Activated naive CD8-positive, alpha-beta T cell treated with anti-CD3 and anti-CD28 coated beads, Interleukin-2, amount 10 ng/mL, durations not matched to agents 7 days and 5 days (primary cell): ENCODE measurements at places on chromosomes 3 and 15. TPM values are rescaled to one million over a fixed set of nuclear protein-coding genes. Genes with fewer than 3 reads are reported as not detected.
A peak's percentile ranks its signal among the peaks of the same experiment; 100 is the strongest.

GRCh38 chr15:48103647-48104046 is 17.1 kb upstream of the SLC24A5 start:
- H3K36me3 ChIP-seq: no peaks in the 10 kb centered on the region
- DNase-seq: no peak
- no peak overlapping the region for H3K4me3 ChIP-seq
- no peaks in the 10 kb centered on the region for H3K4me1 ChIP-seq
- no peak overlapping the region for H3K27ac ChIP-seq

DNA sequence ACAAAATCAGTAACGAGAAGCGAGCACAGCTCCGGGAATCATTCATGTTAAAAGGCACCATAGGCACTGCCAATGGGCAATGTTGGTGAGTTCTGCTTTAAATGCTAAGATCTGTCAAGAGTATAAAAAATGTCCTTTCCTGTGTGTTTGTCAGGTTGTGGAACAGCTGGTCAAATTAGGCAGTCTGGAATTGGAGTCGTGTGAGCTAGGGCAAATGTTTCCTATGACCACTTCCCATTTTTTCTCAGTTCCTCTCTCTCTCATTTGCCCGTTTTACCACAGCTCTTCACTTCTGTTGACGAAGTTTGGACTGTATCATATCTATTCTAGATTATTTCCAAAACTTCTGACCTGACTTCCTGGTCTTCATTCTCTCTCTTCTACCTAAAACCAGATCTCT is 60.8 kb upstream of the GOLIM4 start:
- no peaks in the 10 kb centered on the region for H3K36me3 ChIP-seq
- no peak overlapping the region for H3K4me3 ChIP-seq
- no peak overlapping the region for H3K27ac ChIP-seq
- no peak for DNase-seq

DNA sequence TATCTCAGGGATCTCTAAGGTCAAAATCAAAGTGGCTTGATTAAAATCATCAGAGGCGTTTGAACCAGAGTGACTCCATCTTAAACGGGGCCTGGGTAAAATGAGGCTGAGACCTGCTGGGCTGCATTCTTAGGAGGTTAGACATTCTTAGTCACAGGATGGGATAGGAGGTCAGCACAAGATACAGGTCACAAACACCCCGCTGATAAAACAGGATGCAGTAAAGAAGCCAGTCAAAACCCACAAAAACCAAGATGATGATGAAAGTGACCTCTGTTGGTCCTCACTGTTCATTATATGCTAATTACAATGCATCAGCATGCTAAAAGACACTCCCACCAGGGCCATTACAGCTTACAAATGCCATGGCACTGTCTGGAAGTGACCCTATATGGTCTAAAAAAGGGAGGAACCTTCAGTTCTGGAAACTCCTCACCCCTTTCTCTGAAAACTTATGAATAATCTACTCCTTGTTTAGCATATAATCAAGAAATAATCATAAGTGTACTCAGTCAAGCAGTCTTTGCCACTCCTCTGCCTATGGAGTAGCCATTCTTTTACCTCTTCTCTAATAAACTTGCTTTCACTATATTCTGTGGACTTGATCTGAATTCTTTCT is 143.3 kb upstream of the SLCO3A1 start:
- peaks cover 28% of the 10 kb centered on the region for H3K4me1 ChIP-seq
- peaks cover 35% of the 10 kb centered on the region for H3K27me3 ChIP-seq
- no peaks in the 10 kb centered on the region for H3K36me3 ChIP-seq
- H3K4me3 ChIP-seq: no peak overlapping the region

DNA sequence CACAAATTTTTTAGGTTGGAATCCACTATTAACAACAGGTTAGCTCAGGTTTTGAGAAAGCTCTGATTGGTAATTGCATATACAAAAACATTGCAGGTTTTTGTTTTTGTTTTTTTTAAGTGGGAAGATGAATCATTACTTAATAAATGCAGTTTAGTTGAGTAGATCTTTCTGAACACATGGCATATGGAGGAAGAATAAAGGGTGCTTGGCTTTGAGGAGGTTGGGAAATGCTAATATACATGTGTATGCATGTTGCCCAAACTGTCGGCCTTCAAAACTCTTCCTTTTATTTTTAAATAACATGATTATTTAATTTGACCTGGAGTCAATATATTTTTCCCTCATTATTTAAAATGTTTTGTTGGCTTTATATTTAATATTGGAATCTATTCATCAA is 32.8 kb downstream of the ZBTB38 start:
- no peak for DNase-seq
- peaks cover 14% of the 10 kb centered on the region for H3K4me1 ChIP-seq
- no peaks in the 10 kb centered on the region for H3K27me3 ChIP-seq
- H3K36me3 ChIP-seq: peaks cover 14% of the 10 kb centered on the region
- peak overlapping the region; percentile 34 for H3K4me3 ChIP-seq

The PARP6 gene
- 90.2 TPM for total RNA-seq

The CLPX gene
- 45.8 TPM for total RNA-seq

The STRIT1 gene
- not detected for total RNA-seq
